Astrocyte (in vitro differentiated cells and primary cell): ENCODE measurements at places on chromosomes 4 and X. TPM values are rescaled to one million over a fixed set of nuclear protein-coding genes. Genes with fewer than 3 reads are reported as not detected.

Gene CLGN
- 1.1 and 1.6 TPM in 2 replicates for total RNA-seq

Gene XAGE1A
- not detected in 2 replicates for total RNA-seq

Gene RPL39
- total RNA-seq, result 1,404 and 1,492 TPM in 2 replicates

Gene GSX2
- 1.1 and 1.7 TPM in 2 replicates for total RNA-seq

Gene EXOC1
- total RNA-seq, result 29.9 and 33.3 TPM in 2 replicates

Gene DMP1
- 0.10 and 0.11 TPM in 2 replicates for total RNA-seq

Gene MAGEB18
- total RNA-seq, result not detected in 2 replicates

Gene MSX1
- 0.87 and 0.91 TPM in 2 replicates for total RNA-seq
